ENCODE measurements at places on chromosomes 3 and 15. TPM values are rescaled to one million over a fixed set of nuclear protein-coding genes. Genes with fewer than 3 reads are reported as not detected.

The CRYBG3 gene
- 39.7 TPM for total RNA-seq

The ATXN7 gene
- total RNA-seq, result 47.6 TPM

The MKRN3 gene
- total RNA-seq, result 6.4 TPM

The PARP9 gene
- total RNA-seq, result 12.8 TPM

The ILDR1 gene
- 3.2 TPM for total RNA-seq

All from testis (tissue), 5 donors.